ENCODE measurements at places on chromosomes 3 and 15.

- no peak for DNase-seq
These were observed 149.0 kb downstream of the SERPINI1 start for GRCh38 chr3:167884481-167884880.

- no peak for DNase-seq
These were observed 17.1 kb upstream of the SNX22 start for GRCh38 chr15:64134345-64134829.

DNA sequence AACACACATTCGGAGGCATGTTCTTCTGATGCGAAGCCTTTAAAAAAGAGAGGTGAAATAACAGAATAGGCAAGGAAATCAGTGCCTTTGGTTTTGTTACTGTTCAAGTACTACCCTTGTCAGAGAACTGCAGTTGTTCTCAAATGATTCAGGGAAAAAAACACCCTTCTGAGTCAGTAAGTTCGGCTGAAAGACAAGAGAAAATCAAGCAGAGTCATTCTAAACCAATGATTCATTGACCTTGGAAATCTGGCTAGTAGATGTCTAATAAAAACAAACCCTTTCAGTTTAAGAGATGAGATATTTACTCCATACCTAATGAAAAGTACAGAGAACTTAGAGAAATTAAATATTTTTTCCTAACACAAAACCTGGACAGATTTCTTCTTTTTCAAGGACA is 72.7 kb upstream of the ABI3BP start:
- DNase-seq = peak; percentile 73

- no peak for DNase-seq
These were observed 48.7 kb upstream of the FHIT start for GRCh38 chr3:61300006-61300380.

DNA sequence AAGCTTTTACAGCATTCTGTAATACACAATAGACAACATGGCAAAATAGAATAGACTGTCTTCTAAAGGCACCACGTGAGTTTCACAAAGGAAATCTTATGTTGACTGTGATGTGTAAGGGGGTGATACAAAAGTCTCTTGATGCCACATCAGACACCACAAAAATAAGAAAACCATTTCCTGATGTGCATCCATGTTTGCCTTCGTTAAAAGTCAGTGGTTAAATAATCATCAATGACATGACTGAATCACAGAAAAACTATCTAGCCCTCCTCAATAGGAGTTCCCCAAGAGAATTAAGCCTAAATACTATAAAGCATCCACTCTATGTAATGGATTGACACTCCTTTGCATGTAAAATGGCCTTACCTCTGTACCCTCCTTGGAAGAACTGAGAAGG is 198.6 kb upstream of the SLC2A2 start:
- DNase-seq = no peak

- peak; percentile 89 for DNase-seq
These were observed 114.0 kb downstream of the FNDC3B start for GRCh38 chr3:172153335-172153861.

GRCh38 chr3:107745354-107745753 is 222.6 kb downstream of the BBX start:
- DNase-seq = no peak

- DNase-seq = peak; percentile 3
These were observed 175.8 kb downstream of the FOXB1 start for GRCh38 chr15:60179786-60180391.

GRCh38 chr3:13116426-13116825 is 43.2 kb upstream of the IQSEC1 start:
- no peak for DNase-seq

DNA sequence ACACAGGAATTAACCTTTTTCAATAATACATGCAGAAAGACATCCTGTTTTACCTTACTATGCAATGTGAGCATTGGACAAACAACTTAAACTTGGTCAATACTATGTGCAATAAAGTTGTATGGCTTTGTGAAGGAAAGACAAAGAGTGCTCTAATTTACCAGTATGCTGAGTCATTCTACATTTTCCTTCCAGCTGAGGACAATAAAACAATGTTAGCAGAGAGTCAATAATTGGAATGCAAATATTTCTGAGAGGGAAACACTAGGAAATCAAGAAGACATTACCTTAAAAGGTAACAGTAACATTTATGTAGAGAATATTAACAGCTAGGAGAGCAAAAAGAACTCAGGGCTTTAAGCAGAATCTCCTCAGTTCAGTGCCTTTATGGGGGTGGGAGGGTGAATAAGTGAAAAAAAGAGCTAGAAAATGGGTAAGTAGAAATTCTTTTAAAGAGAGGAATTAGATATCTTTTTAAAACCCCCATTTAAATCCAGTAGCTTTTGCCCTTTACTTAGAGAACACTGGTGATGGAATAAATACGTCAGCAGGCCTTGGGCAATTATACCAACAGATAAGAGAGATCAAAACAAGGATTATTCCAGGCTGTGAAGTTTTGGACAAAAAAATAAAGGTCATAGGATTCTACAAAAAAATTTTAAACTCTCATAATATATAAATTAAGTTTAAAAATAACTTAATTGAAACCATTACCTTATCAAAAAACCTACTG is 11.6 kb upstream of the HGD start:
- peak; percentile 32 for DNase-seq

DNA sequence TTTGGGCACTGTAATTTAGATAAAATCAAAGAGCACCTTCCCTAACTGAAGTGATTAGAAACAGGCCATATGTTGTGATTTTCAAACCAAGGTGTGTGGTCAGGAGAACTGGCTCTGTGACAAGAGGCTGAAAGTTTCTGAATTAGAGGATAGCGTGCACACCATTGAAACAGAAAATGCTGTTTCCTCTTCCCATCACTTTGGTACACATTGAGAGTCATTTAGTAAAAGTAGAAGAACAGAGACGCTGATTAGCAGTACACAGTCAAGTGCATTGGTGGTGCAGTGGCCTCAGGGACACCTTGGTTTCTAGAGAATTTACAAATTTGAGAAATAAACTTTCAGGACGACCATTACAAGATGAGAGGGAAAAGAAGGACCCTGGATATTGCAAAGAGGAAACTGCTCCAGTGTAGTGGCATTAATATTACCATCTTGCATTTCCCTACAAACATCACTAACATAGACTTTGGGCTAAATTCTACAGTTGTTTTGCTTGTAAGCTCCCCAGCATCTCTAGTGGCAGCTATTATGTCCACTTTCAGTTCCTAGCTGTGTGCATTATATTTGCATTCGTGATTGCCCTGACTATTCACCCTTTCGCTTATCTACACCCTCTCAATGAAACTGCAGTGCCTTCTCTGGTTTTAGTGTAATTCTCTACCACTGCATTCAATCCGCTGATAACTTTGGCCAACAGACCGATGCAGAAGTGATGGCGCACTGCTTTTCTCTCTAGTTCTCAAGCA is 728.1 kb upstream of the GRM7 start:
- DNase-seq = no peak

DNA sequence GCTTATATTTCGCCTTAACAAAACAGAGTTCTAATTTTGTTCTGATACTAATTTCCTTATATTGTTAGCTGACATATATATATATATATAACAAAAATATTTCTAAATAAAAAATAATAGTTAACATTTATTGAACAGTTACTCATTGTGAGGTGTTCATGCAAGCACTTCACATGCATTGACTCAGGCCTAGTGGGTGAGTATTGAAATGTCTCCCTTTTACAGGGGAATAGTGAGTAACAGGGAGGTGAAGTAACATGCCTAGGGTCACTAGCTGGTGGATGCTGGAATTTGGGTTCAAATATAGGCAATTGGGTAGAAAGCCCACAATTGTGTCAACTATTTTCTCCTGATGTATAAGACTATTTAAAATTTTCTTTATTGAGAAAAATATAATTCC is 102.6 kb upstream of the ZPLD1 start:
- DNase-seq = no peak

DNA sequence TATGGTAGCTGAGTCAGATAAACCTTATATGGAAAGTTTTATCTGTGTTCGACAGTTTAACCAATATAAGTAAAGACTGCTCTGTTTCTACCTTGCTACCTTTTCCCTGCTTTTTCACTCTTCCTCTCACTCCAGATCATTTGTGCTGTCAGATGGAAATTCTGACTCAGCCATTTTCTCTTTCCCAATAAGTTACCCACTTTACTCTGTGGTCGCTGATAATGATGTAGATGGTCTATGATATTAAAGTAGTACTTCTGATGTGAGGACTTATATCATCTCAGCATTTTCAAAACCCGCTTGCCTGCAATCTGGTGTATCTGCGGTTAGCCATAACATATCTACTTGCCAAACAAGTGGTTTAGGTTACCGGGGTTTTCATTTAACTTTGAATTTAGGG is 15.0 kb upstream of the UTS2B start:
- DNase-seq = no peak

DNA sequence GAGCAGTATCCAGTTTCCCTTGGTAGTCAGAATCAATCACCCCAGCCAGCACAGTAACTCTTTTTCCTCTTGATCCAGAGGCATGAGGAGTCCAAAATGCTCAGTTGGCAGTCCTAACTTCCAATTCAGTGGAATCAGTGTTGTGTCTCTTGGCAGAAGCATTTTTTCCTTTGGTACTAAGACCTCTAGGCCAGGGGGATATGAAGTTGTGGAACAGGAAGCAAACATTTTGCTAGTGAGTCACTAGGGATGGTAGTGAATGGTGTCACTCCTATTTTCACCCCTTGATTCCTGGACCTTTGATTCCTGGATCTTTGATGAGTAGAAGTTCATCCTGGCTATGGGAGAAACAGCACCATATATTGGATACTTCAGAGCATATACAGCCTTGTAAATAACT is 70.5 kb upstream of the ALDH1A3 start:
- no peak for DNase-seq

Data from GM04503 (cell line).